Activated CD8-positive, alpha-beta memory T cell treated with anti-CD3 and anti-CD28 coated beads, Interleukin-2, amount 10 ng/mL, durations not matched to agents 7 days and 5 days (primary cell): ENCODE measurements at places on chromosomes 3 and 15.

DNA sequence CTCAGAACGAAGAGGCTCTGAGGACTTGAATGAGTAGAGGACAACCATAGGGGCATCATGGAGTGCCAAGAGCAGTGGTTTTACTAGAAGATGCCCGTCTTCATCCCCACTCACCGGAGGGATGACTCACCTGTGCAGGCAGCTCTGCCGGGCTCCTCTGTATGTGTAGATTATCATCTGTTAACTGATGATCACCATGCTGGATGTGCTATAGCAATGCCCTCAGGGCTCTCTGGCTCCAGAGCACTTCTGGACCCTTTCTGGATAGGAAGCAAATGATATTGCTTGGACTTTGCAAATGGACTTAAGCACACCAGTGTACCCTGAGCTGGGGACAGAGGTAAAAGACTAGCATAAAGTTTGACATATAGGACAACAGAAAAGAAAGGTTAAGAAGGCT, 10.2 kb upstream of the TGFBR2 start:
- H3K27ac ChIP-seq: no peak overlapping the region
- H3K36me3 ChIP-seq: peaks cover 3% of the 10 kb centered on the region
- DNase-seq: no peak
- H3K27me3 ChIP-seq: no peaks in the 10 kb centered on the region

DNA sequence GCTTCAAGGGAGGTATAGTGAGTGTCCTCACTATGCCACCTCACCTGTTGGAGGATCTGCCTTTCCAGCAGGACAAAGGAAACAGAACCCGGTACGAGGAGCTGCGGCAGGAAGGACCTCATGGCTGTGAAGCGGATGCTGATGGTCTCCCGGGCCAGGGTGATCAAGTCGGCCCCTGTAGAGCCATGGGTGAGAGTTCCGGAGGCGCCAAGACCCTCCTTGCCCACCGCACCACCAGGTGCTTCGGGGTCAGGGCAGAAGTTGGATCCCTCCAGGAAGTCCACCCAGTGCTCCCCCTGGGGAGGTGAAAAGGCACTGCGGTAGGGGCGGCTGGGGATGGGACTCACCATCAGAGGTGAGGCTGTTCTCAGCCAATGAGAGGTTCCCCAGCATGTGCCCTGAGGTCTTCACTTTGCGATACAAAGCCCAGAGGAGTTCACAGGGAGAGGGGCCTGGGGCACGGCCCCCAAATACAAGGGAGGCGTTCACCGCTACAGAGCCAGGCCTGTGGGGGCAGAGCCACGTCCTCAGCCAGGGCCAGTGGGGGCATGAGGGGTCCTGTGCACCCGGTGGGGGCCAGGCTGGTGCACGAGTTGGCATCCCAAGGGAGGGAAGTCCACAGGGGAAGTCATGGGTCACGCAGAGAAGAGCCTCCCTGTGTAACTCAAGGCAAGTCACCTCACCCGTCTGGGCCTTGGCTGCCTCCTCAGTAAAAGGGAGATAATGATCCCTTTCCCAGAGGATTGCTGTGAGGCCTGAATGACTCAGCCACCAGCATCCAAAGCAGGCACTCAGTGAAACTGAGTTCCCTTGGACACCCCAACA, 27.7 kb downstream of the C15orf39 start:
- no peaks in the 10 kb centered on the region for H3K36me3 ChIP-seq
- H3K4me3 ChIP-seq: no peak overlapping the region

- DNase-seq: no peak
- H3K27ac ChIP-seq: no peak overlapping the region
- no peak overlapping the region for H3K4me3 ChIP-seq
- no peaks in the 10 kb centered on the region for H3K36me3 ChIP-seq
- H3K27me3 ChIP-seq: peaks cover 24% of the 10 kb centered on the region
Observed at GRCh38 chr15:75992897-75993296, 19.3 kb downstream of the NRG4 start.

- no peak overlapping the region for H3K4me3 ChIP-seq
- H3K4me1 ChIP-seq: no peaks in the 10 kb centered on the region
- no peaks in the 10 kb centered on the region for H3K27me3 ChIP-seq
- no peak overlapping the region for H3K27ac ChIP-seq
- H3K36me3 ChIP-seq: no peaks in the 10 kb centered on the region
Observed at GRCh38 chr3:24981309-24981708, 446.8 kb upstream of the RARB start.

DNA sequence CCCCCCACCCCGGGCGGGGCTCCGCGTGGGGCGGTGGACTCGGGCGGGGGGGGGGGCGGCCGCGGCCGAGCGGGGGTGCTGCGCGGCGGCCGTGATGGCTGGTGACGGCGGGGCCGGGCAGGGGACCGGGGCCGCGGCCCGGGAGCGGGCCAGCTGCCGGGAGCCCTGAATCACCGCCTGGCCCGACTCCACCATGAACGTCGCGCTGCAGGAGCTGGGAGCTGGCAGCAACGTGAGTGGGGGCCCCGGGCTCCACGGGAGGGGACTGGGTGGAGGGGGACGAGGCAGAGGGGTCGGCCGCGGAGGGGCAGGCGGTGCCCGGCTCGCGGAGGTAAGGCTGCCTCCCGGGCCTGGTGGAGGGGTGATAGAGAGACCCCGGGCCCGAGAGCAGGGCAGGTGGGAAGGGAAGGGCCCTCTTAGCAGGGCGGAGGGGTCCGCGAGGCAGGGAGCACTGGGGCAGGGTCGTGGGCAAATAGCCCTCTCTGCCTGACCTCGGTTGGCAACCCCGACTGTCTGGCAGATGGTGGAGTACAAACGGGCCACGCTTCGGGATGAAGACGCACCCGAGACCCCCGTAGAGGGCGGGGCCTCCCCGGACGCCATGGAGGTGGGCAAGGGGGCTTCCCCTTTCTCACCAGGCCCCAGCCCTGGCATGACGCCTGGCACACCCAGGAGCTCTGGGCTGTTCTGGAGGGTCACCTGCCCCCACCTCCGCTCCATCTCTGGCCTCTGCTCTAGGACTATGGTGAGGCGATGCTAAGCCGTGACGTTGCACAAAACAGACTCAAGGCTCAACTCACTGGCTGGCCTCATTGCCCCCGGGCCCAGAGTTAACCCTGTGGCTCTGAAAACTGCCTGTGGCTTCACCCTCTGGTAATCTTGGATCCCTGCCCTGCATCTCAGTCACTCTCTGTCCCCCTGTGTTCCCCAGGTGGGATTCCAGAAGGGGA, at the start of gene ECE2:
Gene ECE2 (plus strand): TSS at position 62 of the 950 bp plus-strand sequence. CDS start 132 bp downstream, at position 194.
- H3K4me1 ChIP-seq: no peaks in the 10 kb centered on the region
- no peak within 1 kb of the TSS for H3K4me3 ChIP-seq
- H3K27me3 ChIP-seq: peaks cover 54% of the 10 kb centered on the region
- no peaks in the 10 kb centered on the region for H3K36me3 ChIP-seq
- no peak within 1 kb of the TSS for H3K27ac ChIP-seq

- no peaks in the 10 kb centered on the region for H3K36me3 ChIP-seq
- no peak for DNase-seq
- no peak overlapping the region for H3K4me3 ChIP-seq
- H3K27ac ChIP-seq: no peak overlapping the region
- H3K27me3 ChIP-seq: no peaks in the 10 kb centered on the region
- no peaks in the 10 kb centered on the region for H3K4me1 ChIP-seq
Observed at GRCh38 chr3:116341899-116342298, 103.4 kb downstream of the LSAMP start.

- H3K27ac ChIP-seq: no peak overlapping the region
- peaks cover 27% of the 10 kb centered on the region for H3K27me3 ChIP-seq
- H3K36me3 ChIP-seq: no peaks in the 10 kb centered on the region
- DNase-seq: no peak
- no peak overlapping the region for H3K4me3 ChIP-seq
- H3K4me1 ChIP-seq: no peaks in the 10 kb centered on the region
Observed at GRCh38 chr3:120441776-120442175, 9.0 kb downstream of the FSTL1 start.

DNA sequence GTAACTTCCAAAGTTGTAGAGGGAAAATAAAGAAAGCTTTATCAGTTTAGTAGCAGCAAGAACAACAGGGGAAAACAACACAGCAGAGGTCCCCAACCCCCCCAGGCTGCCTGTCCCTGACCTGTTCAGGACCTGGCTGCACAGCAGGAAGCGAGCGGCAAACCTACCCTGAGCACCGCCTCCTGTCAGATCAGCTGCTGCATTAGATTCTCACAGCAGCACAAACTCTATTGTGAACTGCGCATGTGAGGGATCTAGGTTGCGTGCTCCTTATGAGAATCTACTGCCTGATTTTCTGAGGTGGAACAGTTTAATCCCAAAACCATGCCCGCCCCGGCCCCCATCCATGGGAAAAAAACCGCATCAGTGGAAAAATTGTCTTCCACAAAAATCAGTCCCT, 40.3 kb downstream of the USP50 start:
- H3K4me3 ChIP-seq: no peak overlapping the region
- H3K36me3 ChIP-seq: peaks cover 10% of the 10 kb centered on the region
- H3K27ac ChIP-seq: no peak overlapping the region
- H3K4me1 ChIP-seq: peaks cover 11% of the 10 kb centered on the region
- no peaks in the 10 kb centered on the region for H3K27me3 ChIP-seq
- DNase-seq: no peak

- peak overlapping the region; percentile 100 for H3K4me3 ChIP-seq
- no peaks in the 10 kb centered on the region for H3K27me3 ChIP-seq
- peaks cover 41% of the 10 kb centered on the region for H3K4me1 ChIP-seq
- peaks cover 4% of the 10 kb centered on the region for H3K36me3 ChIP-seq
- DNase-seq: no peak
Observed at GRCh38 chr15:49155834-49156627, 632 bp upstream of the COPS2 start.

- H3K4me1 ChIP-seq: no peaks in the 10 kb centered on the region
- peaks cover 1% of the 10 kb centered on the region for H3K36me3 ChIP-seq
- H3K4me3 ChIP-seq: no peak overlapping the region
- DNase-seq: no peak
- H3K27me3 ChIP-seq: no peaks in the 10 kb centered on the region
Observed at GRCh38 chr3:113304102-113304501, 92.7 kb downstream of the BOC start.

DNA sequence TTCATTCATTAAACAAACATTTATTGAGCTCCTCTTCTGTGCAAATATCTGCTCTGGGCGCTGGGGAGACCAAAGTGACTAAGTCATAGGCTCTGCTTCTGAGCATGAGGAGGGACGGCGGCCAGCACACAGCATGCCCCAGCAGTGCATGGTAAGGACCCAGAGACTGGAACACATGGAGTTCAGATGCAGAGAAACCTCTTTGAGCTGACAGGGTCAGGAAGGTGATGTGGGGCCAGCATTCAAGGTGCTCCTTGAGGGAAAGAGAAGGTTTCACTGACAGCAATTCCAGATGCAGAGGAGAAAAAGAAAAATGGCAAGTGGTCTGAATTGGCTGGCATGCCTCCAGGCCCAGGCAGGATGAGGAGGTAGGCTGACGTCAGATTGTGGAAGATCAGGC, 234.5 kb downstream of the UACA start:
- H3K27ac ChIP-seq: peak overlapping the region; percentile 92
- peak overlapping the region; percentile 14 for H3K4me3 ChIP-seq
- H3K27me3 ChIP-seq: peaks cover 20% of the 10 kb centered on the region

- peaks cover 12% of the 10 kb centered on the region for H3K4me1 ChIP-seq
- H3K4me3 ChIP-seq: no peak overlapping the region
- H3K27ac ChIP-seq: no peak overlapping the region
- no peaks in the 10 kb centered on the region for H3K36me3 ChIP-seq
Observed at GRCh38 chr3:127734754-127735473, 62.2 kb downstream of the ABTB1 start.

- H3K36me3 ChIP-seq: no peaks in the 10 kb centered on the region
- no peak overlapping the region for H3K27ac ChIP-seq
- H3K4me1 ChIP-seq: no peaks in the 10 kb centered on the region
- no peak overlapping the region for H3K4me3 ChIP-seq
- no peaks in the 10 kb centered on the region for H3K27me3 ChIP-seq
- no peak for DNase-seq
Observed at GRCh38 chr15:96311256-96311955, 19.1 kb upstream of the NR2F2 start.

DNA sequence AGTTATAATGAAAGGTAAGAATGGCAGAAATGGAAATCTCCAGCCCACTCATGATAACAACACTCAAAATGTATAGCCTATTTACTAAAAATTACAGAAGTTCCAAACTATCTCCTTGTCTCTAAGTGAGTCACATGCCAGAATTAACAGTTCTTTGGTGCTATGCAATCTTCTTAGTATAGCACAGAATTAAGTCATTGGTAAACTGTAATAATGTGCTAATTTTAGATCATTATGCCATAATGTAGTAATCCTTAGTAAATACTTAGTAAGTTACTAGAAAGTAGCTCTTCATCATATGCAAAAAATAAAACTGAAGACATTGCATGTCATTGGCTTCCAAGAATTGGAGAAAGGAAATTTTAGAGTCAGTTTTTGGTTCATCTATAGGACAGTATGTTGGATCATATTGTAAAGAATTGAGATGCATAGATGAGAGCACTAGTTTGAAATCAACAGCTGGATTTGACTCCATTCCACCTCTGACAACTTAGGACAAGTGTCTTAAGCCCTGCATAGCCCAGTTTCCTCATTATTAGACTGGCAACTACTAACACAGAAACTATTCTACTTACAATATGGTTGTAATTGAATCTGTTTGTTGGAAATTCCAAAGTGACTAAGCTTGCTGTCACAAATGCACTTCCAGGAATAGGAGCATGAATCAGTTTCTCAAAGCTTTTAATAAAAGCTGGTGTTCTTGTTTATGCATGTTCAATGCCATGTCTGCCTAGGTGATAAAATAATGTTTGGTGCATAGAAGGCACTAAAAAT, 40.1 kb upstream of the CD47 start:
- no peak overlapping the region for H3K27ac ChIP-seq
- no peaks in the 10 kb centered on the region for H3K27me3 ChIP-seq
- peaks cover 84% of the 10 kb centered on the region for H3K4me1 ChIP-seq
- no peak for DNase-seq
- H3K36me3 ChIP-seq: peaks cover 39% of the 10 kb centered on the region
- no peak overlapping the region for H3K4me3 ChIP-seq

GRCh38 chr15:68650901-68651709, 72.3 kb downstream of the CORO2B start:
- no peaks in the 10 kb centered on the region for H3K4me1 ChIP-seq
- no peak overlapping the region for H3K4me3 ChIP-seq
- peak; percentile 51 for DNase-seq

DNA sequence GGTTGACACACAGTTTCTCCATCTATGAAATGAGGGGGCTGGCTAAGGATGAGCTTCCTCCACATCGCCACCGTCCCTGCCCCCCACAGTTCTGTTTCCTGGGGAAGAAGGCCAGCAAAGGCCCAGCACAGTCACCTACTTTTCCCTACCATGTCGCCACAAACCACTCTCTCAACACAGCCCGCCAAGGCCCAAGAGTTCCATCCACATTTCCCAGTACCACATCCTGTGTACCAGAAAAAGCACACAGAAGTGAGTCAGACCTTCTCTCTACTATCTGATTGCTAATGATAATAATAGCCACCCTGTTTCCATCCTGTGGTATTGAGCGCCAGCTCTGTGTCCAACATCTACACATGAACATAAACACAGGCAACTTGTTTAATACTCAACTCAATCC, 30.3 kb upstream of the C15orf39 start:
- peaks cover 51% of the 10 kb centered on the region for H3K4me1 ChIP-seq
- H3K27ac ChIP-seq: peak overlapping the region; percentile 74
- peak; percentile 77 for DNase-seq
- H3K36me3 ChIP-seq: peaks cover 15% of the 10 kb centered on the region
- peaks cover 7% of the 10 kb centered on the region for H3K27me3 ChIP-seq
